Activated T-helper 9 cell treated with anti-CD3 and anti-CD28 coated beads, Interleukin-2, amount 50 U/mL, for 16 hours (primary cell): ENCODE measurements at places on chromosomes 13 and 19.

DNA sequence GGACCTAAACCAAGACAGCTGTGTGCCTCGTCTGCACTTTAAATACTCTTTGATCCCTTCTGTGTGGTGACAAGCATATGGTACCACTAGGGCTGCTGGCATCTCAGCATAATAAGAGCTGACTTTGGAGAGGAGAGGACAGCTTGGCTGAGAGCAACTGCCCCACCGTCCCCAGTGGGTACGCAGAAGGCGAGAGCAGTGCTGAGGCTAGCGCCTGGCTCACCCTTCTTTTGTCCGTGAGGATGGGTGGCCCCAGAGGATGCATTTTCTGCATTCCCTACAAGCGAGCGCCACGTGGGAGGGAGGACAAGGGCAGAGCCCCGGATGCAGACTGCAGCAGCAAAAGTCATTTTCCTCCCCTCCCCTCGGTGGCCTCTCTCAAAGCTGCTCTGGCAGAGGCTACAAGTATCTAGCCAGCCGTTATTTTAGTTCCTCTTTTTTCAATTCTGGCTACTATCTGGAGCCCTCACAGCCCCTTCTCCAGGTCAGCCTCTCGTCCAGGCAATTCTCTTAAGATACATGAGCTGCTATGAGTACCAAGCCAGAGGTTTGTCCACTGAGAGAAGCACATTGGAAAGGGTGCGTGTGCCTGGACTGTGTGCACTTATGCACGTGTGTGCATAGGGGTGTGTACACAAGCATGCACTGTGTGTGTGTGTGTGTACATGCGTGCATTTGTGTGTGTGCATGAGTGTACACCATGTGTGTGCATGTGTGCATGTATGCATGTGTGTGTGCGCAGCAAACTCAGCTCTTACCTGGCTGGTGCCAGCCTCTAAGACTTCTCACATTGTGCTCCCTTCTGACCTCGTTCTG, 51.3 kb downstream of the RAB20 start:
- no peak for DNase-seq

GRCh38 chr19:41801031-41801430, 4.6 kb downstream of the CEACAM3 start:
- no peak for DNase-seq

GRCh38 chr13:43200307-43200706, 176.9 kb downstream of the DNAJC15 start:
- no peak for DNase-seq

- peak; percentile 69 for DNase-seq
Observed at GRCh38 chr13:99434258-99434788, 66.9 kb upstream of the TM9SF2 start.

DNA sequence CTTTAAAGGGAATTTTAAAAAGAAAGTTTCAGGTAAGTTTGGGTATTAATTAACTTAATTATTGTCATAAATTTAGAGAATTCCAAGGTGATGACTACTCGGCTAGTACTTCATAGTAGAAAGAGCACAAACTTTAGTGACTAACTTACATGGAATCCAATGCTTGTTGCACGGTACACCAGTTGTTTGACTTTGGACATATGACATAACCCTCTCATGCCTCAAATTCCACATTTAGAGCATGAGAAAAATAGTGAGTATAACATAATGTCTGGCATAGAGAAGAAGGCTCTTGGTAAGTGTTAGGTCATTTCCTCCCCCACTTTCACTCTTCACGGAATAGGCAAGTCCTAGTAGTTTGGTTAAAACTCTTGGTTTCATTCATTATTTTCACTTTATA, 1249.4 kb upstream of the SLC10A2 start:
- no peak for DNase-seq

GRCh38 chr19:15404097-15404779, 14.6 kb downstream of the AKAP8L start:
- DNase-seq = no peak

DNA sequence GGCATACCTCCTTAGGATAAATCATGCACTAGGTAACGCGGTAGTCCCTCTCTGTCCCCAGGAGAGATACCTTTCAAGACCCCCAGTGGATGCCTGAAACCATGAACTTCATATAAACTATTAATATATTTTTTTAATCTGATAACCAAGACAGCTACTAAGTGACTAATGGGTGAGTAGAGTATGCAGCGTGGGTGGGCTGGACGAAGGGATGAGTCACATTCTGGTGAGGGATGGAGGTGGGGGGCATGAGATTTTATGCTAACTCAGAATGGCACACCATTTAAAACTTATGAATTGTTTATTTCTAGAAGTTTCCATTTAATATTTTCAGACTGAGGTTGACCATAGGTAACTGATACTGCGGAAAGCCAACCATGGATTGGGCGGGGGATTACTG, 46.2 kb downstream of the CDK8 start:
- peak; percentile 3 for DNase-seq

- no peak for DNase-seq
Observed at GRCh38 chr19:3274942-3275582, 50.6 kb downstream of the CELF5 start.
